ENCODE measurements at places on chromosomes 3 and 15. TPM values are rescaled to one million over a fixed set of nuclear protein-coding genes. Genes with fewer than 3 reads are reported as not detected.

DNA sequence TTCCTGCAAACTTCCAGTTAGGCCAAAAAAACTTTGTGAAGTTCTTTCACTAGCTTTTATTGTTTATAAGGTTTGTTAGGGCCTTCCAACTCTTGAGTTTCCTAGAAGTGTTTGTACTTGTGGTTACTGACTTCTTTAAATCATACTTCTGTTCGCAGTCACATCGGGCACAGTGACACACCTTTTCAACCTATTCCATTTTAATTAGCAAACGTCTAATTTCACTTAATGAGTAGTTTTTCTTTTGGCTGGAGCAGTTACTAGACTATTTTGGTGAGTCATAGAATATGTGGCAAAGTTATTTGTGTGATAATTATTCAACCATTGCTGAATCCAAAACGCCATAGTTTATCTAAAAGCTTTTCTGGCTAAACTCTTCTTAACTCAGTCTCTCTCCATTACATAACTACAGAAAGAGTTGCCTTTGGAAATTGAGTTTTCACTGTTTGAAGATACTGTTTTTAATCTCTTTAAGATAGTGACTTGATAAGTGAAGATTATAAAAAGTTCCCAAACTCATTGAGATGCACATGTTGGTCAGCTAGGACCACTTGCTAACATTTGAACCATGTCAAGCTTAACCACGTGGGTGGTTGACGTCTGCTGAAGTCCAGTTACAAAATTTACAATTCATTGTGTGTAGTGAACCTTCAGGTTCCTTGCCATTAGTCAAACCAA, 21.5 kb downstream of the CNOT10 start:
- no peak for DNase-seq

GRCh38 chr3:16186565-16186964, 12.1 kb downstream of the GALNT15 start:
- no peak for DNase-seq

PPM1L gene
- 0.56 TPM for polyA plus RNA-seq

UBE2E1 gene
- 6.2 TPM for polyA plus RNA-seq

DNA sequence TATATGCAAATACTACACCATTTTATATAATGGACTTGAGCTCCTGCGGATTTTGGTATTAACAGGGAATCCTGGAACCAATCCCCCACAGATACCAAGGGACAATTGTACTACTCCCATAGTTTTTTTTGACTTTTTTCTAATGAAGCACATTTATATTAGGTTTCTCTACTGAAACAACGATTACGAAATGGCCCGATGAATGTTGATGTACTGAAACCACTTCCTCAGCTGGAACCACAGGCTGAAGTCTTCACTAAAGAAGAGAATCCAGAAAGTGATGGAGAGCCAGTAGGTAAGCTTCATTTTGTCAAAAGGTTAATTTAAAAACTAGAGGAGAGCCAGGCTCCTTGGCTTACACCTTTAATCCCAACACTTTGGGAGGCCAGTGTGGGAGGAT, 121.5 kb upstream of the LRRFIP2 start:
- no peak for DNase-seq

DNA sequence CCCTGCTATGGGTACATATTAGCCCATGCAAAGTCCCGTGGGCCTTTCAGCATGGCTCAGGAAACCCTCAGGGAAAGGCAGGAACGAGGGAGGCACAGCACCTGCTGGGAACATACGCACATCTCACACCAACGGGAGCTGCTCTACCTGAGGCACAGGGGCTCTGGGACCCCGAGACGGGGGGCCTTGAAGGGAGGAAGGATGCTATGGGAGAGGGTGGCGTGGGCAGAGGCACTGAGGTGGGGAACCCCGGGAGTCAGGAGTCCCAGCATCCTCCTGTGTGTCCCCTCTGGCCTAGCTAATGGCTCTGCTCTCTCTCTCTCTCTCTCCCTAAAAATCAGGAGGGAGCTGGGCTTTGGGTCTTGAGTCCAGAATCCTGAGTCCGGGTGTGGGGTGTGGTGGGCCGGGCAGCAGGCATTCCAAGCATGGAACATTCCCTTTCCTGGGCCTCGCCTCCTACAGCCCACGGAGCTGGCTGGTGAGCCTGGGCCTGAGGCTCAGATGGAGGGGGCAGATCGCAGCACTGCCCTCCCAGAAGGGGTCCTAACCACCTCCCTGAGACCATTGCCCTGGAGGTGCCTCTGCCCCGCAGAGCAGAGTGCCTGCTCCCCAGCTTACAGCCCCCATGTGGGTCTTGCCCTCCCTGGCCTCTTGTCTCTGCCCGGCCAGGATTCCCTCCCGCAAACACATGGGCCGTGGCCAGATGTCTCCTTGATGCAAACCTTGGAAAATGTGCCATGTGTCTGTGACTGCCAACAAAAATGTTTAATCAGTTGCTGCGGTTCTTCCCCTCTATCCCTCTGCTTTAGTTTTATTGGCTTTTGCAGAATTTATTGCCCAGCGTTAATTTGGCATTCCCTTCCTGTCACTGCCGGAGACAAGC, 101.6 kb downstream of the TMEM266 start:
- no peak for DNase-seq

GRCh38 chr15:67731112-67731721, 94.1 kb upstream of the SKOR1 start:
- DNase-seq: no peak

DNA sequence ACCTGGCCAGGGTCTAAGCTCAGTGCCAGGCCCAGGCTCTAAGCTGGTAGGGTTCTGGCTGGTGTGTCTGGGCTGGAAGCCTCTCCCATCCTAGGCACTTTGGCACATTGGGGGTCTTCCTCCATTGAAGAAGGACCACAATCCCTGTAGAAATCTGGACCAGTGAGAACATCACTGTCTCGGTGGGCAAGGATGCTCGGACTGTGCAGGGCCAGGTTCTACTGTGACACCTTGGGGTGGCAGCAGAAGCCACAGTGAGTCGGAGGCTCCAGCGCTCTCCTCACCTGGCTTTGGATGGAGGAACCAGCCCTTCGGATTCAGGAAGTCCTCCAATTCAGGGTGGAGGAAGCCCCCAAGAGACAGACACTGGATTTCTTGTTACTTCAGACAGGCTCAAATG, 17.5 kb upstream of the HCN4 start:
- no peak for DNase-seq

DNA sequence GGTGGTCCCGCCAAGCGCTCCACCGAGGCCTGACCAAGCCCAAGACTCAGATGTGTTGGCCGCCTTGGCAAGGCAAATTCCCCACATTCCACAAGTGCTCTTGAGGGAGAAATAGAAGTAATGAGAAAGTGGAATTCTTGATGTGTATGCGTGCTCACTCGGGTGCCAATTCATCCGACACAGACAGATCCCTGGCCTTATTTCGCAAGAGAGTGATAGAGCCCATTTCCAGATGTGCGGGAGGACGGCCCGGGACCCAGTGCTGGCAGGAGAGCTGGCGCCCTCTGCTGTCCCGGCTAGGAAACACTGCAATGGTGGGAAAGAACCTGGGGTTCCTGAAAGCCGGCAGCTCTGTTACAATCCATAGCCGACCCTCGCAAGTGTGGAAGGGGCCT, 76.0 kb downstream of the HMG20A start:
- peak; percentile 54 for DNase-seq

PIF1 gene
- polyA plus RNA-seq: 0.24 TPM

- DNase-seq: peak; percentile 82
Observed at GRCh38 chr3:129481766-129482332, 41.8 kb downstream of the IFT122 start.

DNA sequence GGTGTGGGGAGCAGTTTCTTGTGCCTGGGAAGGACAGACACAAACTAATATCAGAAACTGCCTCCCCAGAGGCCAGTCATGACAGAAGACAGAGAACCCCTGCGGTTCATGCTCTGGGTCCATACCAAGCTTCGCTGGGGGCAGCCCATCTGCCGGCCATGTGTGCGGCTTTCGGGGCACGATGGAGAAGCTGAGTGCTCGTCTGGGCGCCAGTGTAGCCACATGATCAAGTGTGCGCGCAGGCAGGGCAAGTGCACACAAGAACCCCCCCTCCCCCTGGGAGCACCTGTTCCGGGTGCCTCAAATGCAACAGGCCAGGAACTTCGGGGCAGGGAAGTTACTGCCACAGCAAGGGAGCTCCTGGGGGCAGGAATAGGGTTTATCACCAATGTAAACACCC, 1.8 kb downstream of the ADAMTS17 start:
- no peak for DNase-seq

GRCh38 chr3:126342211-126342610, 15.0 kb downstream of the KLF15 start:
- no peak for DNase-seq

PRR20G gene
- not detected for polyA plus RNA-seq

LYZL4 gene
- polyA plus RNA-seq: not detected

GRCh38 chr3:4895838-4896237, 83.4 kb upstream of the BHLHE40 start:
- no peak for DNase-seq

DNA sequence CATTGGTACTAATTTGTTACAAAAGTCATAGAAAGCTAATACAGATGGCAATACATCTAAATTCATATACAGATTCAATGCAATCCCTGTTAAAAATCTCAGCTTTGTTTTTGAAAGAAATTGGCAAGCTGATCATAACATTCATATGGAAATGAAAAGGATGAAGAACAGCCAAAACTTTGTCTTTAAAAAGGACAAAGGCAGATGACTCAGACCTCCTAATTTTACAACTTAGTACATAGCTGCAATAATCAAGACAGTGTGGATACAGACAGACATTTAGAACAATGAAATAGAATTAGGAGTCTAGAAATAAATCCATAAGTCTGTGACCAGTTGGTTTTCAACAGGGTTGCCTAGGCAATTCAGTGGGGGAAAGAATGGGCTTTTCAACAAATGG, 63.3 kb downstream of the AQP9 start:
- DNase-seq: no peak

DNA sequence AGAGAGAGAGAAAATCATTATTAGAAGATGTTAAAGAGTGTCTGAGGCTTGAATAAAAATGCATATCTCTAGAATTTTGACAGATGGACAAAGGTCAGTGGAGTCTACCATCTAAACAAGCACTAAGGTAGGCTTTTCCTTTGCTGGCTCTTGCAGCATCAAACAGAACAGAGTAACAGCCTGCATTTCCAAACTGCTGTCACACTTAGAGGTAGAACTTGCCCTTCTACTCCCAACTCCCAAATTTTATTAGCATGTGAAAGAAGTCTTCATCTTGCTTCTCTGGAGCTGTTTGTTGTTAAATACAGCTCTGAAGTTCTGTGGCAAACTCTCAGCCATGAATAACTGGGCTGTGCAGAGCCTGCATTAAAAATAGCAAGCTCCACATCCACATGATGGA, 4.1 kb upstream of the MB21D2 start:
- DNase-seq: no peak

DNA sequence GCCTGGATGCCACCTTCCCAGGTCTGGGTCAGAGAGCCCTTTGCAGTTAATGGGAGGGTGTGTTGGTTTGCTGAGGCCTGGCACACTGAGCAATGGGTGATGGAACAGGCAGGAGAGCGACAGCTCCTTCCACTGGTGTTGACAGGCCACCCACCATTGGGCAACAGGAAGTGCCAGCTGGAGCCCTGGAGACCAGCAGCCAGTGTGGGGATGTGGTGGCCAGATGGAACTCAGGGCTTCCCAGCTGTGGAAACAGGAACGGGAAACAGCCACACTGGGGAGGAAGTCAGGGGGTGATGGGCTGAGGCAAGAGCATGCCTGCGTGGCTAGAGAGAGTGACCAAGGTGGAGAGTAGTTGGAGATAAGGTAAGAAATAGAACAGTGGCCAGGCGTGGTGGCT, 9.3 kb downstream of the PSTPIP1 start:
- no peak for DNase-seq

TTLL13 gene
- polyA plus RNA-seq: 0.18 TPM

GRCh38 chr15:90389513-90389912, 1.5 kb downstream of the IQGAP1 start:
- DNase-seq: no peak

MCTP2 gene
- 1.1 TPM for polyA plus RNA-seq
